ENCODE measurements at places on chromosomes 3 and 15. TPM values are rescaled to one million over a fixed set of nuclear protein-coding genes. Genes with fewer than 3 reads are reported as not detected.
A peak's percentile ranks its signal among the peaks of the same experiment; 100 is the strongest.

GRCh38 chr3:117454254-117454653, 744.7 kb downstream of the TUSC7 start:
- H3K27me3 ChIP-seq: no peaks in the 10 kb centered on the region
- no peaks in the 10 kb centered on the region for H3K4me1 ChIP-seq
- DNase-seq: no peak
- no peak overlapping the region for H3K4me3 ChIP-seq
- no peak overlapping the region for H3K27ac ChIP-seq
- H3K36me3 ChIP-seq: no peaks in the 10 kb centered on the region

DNA sequence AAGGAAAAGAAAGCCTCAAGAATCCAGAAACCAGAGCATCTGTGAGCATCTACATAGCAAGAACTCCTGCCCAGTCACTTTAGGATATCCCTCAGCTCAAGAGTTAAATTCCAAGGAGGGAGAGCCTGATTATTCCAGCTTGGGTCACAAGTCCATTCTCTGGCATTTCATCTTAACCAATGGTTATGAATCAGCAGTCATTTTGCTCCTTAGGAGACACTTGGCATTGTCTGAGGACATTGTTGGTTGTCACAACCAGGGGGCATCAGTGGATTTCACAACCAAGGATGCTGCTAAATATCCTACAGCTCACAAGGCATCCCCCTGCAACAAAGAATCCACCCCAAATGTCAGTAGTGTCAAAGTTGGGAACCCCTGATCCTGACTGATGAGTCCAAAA, 51.0 kb upstream of the LMCD1 start:
- DNase-seq: peak; percentile 19
- H3K27me3 ChIP-seq: no peaks in the 10 kb centered on the region
- no peak overlapping the region for H3K4me3 ChIP-seq
- no peak overlapping the region for H3K27ac ChIP-seq

GRCh38 chr15:24954783-24955530, at the start of the genes SNRPN and SNURF:
Gene SNRPN (plus strand): TSS chr15:24954987. CDS start chr15:24974454, 19,467 bp downstream.
Gene SNURF (plus strand): TSS chr15:24954987. CDS start chr15:24955049, 62 bp downstream.
- H3K4me1 ChIP-seq: peaks cover 31% of the 10 kb centered on the region
- peak within 1 kb of the TSS; percentile 91 for H3K27ac ChIP-seq
- no peaks in the 10 kb centered on the region for H3K27me3 ChIP-seq
- no peaks in the 10 kb centered on the region for H3K36me3 ChIP-seq
- peak within 1 kb of the TSS; percentile 77 for H3K4me3 ChIP-seq

DNA sequence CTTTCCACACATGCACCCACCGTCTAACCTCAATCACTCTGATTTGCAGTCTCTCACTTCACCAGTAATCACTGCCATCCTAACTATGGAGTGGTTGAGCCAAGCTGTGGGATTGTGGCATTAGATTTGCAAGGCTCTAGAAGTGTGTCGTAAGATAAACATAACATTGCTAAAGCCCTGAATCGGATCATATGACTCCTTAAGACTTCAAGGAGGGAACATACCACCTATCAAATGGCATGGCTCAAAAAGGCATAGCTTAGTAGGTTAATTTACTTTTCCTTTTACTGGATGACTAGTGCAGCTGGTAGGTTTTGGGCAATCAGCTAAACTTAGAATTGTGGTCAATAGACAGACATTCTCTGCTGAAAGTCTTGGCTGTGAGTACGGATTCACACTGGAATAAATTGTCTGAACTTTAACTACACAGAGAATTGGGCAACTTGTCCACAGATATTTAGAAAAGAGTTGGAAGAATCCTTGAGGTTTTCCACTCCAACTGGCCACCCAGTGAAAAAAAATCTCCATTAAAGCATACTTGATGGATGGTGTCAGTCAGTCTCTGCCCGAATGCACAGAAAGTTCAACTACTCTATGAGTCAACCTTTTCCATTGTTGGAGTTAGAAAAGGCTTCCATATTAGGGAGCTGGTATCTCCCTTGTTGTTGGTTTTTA, 476.7 kb upstream of the CBLB start:
- no peak for DNase-seq
- H3K36me3 ChIP-seq: no peaks in the 10 kb centered on the region
- peaks cover 12% of the 10 kb centered on the region for H3K4me1 ChIP-seq
- H3K27me3 ChIP-seq: no peaks in the 10 kb centered on the region
- no peak overlapping the region for H3K27ac ChIP-seq
- H3K4me3 ChIP-seq: no peak overlapping the region

DNA sequence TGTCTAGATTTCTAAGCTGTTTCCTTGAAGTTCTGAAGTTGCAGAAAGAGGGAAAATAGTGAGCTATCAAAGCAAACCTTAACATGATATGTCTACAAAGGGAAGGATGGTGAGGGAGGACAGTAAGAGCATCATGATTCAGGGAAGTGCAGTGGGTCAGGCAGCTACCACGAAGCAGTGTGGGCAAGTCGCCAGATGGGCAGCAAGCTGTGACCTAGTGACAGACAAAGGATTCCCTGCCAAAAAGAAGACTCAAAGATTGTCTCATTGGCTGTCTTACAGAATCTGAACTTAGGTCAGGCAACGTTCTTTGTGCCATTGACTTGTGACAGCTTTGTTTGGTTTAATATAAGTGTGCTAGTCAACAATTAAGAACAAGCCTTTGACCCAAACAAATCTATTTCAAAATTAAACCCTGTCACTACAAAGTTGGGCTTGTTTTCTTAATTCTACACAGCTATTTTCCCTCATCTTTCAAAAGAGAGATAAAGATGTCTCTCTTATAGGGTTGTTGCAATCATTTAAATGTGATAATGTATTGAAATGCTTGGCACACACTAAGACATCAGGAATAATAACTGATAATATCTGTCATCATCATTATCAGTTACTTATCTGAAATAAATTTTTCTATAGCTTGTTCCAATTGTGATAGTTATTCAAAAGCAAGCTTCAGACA, 153.3 kb downstream of the ECT2 start:
- H3K4me3 ChIP-seq: no peak overlapping the region
- no peak for DNase-seq
- H3K4me1 ChIP-seq: peaks cover 4% of the 10 kb centered on the region
- no peak overlapping the region for H3K27ac ChIP-seq
- H3K36me3 ChIP-seq: no peaks in the 10 kb centered on the region

DNA sequence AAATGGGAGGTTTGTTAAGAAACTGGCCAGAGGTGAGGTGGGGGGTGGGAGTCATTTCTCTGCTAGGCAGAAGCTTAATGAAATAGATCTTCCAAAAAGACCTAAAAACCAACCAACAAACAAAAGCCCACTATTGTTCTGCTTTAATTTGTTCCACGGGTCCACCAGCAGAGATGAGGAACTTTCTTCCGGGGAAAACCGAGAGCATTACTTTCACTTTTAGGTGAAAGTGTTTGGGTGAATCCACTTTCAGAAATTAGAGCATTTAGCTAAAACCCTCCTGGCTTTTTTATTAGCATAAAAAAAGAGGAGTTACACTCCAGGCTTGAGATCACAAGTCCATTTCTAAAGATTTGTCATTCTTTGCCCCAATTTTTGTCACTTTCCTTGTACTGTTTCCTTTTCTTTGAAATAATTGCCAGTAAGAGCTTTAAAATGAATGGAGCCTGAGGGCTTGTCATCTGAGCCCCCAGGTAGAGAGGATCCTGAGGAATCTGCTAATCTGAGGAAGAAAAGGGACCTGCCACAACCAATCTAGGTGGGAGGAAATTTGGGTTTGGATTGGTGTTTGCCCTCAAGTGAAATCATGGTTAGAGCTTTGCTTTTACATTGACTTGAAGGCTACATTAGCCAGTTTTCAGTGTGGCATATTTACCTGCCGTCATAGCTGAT, 667.6 kb downstream of the NAALADL2 start:
- H3K4me3 ChIP-seq: no peak overlapping the region
- peak overlapping the region; percentile 9 for H3K27ac ChIP-seq
- H3K27me3 ChIP-seq: no peaks in the 10 kb centered on the region
- peaks cover 15% of the 10 kb centered on the region for H3K4me1 ChIP-seq
- H3K36me3 ChIP-seq: no peaks in the 10 kb centered on the region

GP9 gene
- not detected for total RNA-seq

CMTM8 gene
- total RNA-seq: 2.1 TPM

TEX55 gene
- not detected for total RNA-seq

SLC22A13 gene
- 0.21 TPM for total RNA-seq

ZNF501 gene
- total RNA-seq: 9.9 TPM

TM4SF4 gene
- total RNA-seq: not detected

C2CD4A gene
- total RNA-seq: not detected

TRPC1 gene
- total RNA-seq: 45.1 TPM

MITF gene
- not detected for total RNA-seq
